ENCODE measurements at places on chromosomes 3 and 15. TPM values are rescaled to one million over a fixed set of nuclear protein-coding genes. Genes with fewer than 3 reads are reported as not detected.

The STRA6 gene
- total RNA-seq = not detected

The PAQR5 gene
- total RNA-seq = not detected

GRCh38 chr3:24365168-24365567, 129.5 kb downstream of the THRB start:
- no peak overlapping the region for H3K4me3 ChIP-seq
- no peak for DNase-seq
- H3K27me3 ChIP-seq = no peaks in the 10 kb centered on the region

DNA sequence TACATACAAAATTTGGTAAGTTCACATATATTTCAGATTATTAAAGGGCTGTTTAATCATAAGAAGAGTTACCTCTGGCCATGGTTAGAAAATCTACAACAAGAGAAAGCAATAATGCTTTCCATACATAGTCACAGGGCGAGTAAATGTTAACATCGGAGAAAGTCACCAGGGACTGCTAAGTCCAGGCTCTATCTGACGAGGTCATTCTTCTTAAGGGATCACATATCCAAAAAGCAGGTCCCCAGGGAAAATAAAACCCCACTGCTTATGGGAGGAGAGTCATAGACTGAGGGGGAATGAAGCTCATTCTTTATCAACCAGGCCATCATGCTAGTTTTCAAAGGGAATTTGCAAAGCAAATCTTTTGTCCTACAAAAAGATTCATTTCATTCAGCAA, 3.1 kb downstream of the PCYT1A start:
- peaks cover 62% of the 10 kb centered on the region for H3K4me1 ChIP-seq
- no peak overlapping the region for H3K4me3 ChIP-seq
- no peaks in the 10 kb centered on the region for H3K27me3 ChIP-seq
